ENCODE measurements at places on chromosomes 3 and 15. TPM values are rescaled to one million over a fixed set of nuclear protein-coding genes. Genes with fewer than 3 reads are reported as not detected.

DAG1 gene
- polyA plus RNA-seq = 123 TPM

MED12L gene
- 1.6 TPM for polyA plus RNA-seq

POLQ gene
- 4.3 TPM for polyA plus RNA-seq

GLCE gene
- 48.8 TPM for polyA plus RNA-seq

FANCD2OS gene
- 1.2 TPM for polyA plus RNA-seq

AP4E1 gene
- 10.1 TPM for polyA plus RNA-seq

Measured in right renal pelvis (tissue), 4 donors.